Activated effector memory CD4-positive, alpha-beta T cell treated with anti-CD3 and anti-CD28 coated beads, Interleukin-2, amount 50 U/mL, for 16 hours (primary cell): ENCODE measurements at places on chromosomes 5 and 9.
A peak's percentile ranks its signal among the peaks of the same experiment; 100 is the strongest.

GRCh38 chr5:125109816-125110215 lies 363.4 kb upstream of the ZNF608 start:
- no peak for DNase-seq

GRCh38 chr5:159182691-159183090 lies 26.7 kb downstream of the RNF145 start:
- no peak for DNase-seq

GRCh38 chr5:170053896-170054295 lies 51.8 kb upstream of the FOXI1 start:
- no peak for DNase-seq

DNA sequence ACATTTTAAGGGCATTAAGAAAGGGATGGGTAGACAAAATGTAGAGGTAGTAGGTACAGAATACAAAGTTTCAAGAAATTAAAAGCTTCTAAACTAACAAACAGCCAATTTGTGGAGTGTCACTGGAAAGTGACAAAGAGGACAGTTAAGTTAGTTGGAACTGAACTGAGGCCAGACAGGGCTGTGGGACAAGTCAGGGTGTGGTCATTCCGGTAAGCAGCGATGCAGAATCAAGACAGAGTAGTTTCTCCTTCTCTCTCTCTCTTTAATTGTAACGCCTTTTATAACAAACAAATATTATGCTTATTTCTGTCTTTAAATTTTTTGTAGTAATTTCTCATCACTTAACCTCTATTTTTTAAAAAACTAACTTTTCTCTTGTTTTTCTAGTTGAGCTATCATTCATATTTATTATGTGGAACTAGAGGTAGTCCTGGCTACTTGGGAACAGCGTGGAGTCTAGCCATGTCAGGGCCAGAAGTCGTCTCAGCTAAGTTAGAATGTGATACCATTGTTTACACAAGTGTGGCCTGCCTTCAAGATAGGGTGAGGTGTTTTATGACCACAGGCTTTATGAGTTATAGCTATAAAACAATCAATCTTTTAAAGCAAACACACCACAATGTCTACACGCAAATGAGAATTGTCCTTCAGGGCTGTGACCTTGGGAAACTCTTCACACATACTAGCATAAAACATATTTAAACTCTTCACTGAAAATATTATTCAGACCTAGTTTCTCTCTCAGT lies 115.3 kb upstream of the CDKN2B start:
- DNase-seq: no peak

DNA sequence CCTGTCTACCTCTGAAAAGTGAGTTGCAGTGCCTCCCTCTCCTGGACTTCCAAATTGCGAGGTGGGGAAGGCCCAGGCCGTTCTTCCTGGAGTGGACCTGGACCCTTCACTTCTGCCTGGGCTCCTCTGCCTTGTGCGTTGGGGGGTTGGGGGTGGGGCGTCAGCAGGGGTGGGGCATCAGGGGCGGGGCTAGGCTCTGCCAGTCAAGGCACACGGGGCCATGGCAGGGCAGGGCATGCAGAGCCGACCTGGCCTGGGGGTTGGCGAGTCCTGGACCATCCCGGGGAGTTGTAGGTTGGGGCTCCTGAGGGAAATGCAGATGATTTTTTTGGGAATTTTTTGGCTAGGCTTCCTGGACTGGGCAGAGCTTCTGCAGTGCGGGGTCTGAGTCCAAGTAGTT lies 87.1 kb downstream of the EHMT1 start:
- DNase-seq: no peak

GRCh38 chr5:136076881-136077445 lies 48.2 kb downstream of the TGFBI start:
- no peak for DNase-seq

GRCh38 chr5:80114860-80115259 lies 79.7 kb downstream of the THBS4 start:
- DNase-seq: no peak

DNA sequence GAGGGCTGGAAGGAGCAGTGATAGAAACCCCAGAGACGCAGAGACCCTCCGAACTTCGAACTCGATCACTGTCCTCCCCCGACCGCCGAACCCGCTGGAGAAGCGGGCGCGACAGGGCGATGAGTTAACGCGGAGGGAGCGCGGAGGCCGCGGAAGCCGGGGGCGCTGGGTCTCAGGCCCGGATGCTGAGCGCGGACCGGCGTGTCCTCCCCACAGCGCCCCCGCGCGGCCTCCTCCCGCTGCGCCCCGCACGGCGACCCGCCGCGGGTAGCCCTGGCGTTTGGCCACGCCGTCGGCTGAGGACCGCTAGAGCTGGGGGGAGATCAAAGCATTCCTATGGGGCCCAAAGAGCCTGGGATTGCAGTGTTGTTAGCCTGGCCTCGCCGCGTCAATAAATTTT lies 7.7 kb upstream of the DMRT2 start:
- peak; percentile 69 for DNase-seq

DNA sequence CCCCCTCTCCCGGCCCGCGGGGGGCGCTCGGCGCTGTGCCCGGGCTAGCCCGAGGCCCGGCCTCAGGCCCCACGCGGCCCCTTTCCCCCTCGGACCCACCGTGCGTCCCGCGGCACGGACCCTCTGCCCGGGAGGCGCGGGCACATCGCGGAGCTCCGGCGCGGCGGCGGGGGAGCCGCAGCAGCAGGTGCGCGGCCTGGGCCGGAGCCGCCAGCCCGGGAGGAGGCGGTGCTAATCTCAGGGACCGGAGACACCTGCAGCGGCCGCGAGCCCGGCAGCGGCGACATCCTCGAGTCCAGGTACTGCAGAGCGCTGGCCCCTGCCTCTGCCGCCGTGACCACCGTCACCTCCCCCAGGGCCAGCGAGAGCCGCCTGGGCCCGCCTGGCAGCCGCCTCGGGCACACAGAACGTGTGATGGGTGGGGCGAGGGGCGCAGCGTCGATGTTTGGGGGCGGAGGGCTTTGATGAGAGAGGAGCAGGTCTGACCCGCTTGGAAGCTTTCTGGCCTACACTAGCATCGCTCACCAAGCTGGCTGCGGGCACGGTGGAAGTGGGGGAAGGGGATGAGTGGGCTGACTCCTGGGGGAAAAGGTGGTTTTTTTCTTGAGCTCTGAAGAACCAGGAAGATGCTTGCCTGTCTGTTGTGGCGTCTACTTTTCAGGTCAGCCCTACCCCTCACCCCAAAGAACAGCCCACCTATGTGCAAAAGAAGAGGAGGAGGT lies 524 bp downstream of the CYFIP2 start:
- peak; percentile 82 for DNase-seq

GRCh38 chr9:136303066-136303824 lies 649 bp downstream of the CCDC187 start:
- DNase-seq: no peak

DNA sequence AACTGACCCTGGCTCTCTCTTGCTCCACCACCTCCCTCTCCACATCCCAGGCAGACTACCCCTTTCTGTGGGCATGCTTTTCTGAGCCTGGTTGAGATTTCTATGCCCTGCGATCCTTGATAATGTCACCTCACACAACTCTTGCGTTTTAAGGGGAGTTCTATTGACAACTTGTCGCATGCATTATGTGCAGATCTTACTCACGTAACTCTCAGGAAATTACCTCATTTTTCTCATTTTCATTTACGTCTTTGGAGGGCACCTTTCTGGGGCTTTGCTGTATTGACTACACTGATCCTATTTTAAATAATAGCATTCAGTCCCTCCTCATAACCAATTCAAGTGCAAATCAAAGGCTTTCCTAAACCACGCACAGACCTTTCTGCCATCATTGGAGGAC lies 140.4 kb upstream of the WWC1 start:
- DNase-seq: no peak

DNA sequence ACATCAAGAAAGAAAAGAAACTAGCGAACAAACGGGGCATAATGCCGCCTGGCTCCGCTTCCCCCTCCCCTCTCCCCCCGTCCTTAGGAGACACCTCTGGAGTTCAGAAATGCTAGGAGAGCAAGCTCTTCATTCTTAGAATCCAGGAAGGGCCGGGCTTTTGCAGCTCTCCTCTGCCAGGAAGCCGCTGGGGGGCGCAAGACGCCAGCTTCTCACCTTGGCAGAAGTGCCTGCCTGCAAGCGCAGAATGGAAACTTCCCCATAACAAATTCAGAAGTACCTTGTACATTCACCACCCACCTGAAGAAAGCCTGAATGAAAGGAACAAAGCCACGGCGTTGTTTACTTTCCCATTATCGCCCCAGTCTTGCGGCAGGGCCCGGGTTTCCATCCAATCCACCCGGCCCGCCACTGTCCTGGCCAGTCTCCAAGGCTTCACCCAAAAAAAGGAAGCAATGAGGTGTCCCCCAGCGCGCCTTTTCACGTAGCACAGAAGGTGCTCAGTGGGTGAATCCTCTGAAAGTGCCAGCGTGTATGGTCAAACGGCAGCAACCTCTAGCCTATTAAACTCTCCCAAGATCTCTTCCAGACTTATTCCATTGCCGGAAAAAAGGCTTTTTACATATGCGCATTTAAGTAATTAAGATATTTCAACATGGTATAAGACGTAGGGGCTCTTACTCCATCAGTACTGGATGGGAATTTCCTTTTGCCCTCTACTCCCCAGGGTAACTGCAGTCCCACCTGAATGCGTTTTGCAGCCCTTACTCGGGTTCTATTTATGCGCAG lies 1.6 kb upstream of the GADD45G start:
- peak; percentile 95 for DNase-seq

GRCh38 chr5:28275931-28276330 lies 1237.5 kb upstream of the CDH9 start:
- DNase-seq: no peak

GRCh38 chr5:80935811-80936385 lies 24.3 kb upstream of the RASGRF2 start:
- no peak for DNase-seq

DNA sequence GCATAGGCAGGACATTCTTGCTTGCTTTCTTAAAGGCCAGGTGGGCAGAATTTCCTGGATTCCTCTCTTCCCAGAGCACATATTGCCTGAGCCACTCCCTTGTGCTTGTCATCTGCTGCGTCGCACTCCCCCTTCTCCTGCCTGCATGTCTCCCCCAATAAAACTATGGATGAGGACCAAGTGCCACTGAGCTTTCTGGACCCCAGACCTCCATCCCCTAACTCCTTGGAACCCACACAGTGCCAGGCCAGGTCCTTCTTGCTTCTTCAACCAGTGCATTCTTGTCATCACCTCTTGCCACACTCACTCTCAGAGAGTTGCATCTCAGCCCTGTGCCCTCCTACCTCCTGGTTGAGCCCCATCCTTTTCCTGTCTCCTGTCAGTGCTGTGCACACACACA lies 157.9 kb upstream of the PANK3 start:
- DNase-seq: no peak

- no peak for DNase-seq
Measured at GRCh38 chr5:176797456-176798050, 12.8 kb upstream of the UNC5A start.

GRCh38 chr5:36777105-36777757 lies 99.3 kb upstream of the NIPBL start:
- no peak for DNase-seq
